NCI-H1694 (cell line): ENCODE measurements at places on chromosomes 1 and 21.

- no peak for DNase-seq
Measured at GRCh38 chr1:234836045-234836681, 226.2 kb upstream of the IRF2BP2 start.

DNA sequence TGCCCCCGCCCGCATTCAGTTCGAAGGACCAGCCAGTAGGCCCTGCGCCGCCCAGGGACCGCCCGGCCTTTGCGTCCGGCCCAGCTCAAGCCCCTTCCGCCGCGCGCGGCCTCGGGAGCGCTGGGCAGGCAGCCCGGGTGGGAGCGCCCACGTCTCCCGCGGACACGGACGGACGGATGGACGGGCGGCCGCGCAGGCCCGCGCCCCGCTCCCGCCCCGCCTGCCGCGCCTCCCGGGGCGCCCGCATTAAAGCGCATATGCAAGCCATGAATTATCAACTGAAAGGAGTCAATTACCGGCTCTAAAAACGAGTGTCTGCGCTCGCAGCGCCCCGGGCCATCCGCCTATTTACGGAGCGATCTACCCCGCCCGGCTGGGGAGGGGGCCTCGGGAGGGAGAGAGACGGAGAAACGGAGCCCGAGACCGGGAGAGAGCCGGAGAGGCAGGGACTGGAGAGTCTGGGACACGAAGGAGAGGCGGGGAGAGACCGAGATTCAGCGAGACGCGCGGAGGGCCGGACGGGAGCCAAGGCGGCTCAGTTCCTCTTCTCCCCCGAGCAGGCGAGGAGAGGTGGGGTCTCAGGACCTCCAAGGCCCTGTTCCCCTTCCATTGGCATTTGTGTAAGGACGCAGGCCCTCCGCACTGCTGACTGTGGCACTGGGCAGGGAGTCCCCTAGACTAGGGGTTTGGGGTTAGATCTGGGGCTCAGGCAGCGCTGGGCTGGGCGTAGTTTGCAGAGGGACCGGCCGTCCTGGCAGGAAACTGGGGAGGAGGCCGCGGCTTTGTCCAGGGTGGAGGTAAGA lies 41.3 kb upstream of the DMBX1 start:
- no peak for DNase-seq

- no peak for DNase-seq
Measured at GRCh38 chr1:26324550-26324949, 6.8 kb downstream of the CD52 start.

GRCh38 chr1:241641773-241642592 lies 1.8 kb upstream of the CHML start:
- no peak for DNase-seq

DNA sequence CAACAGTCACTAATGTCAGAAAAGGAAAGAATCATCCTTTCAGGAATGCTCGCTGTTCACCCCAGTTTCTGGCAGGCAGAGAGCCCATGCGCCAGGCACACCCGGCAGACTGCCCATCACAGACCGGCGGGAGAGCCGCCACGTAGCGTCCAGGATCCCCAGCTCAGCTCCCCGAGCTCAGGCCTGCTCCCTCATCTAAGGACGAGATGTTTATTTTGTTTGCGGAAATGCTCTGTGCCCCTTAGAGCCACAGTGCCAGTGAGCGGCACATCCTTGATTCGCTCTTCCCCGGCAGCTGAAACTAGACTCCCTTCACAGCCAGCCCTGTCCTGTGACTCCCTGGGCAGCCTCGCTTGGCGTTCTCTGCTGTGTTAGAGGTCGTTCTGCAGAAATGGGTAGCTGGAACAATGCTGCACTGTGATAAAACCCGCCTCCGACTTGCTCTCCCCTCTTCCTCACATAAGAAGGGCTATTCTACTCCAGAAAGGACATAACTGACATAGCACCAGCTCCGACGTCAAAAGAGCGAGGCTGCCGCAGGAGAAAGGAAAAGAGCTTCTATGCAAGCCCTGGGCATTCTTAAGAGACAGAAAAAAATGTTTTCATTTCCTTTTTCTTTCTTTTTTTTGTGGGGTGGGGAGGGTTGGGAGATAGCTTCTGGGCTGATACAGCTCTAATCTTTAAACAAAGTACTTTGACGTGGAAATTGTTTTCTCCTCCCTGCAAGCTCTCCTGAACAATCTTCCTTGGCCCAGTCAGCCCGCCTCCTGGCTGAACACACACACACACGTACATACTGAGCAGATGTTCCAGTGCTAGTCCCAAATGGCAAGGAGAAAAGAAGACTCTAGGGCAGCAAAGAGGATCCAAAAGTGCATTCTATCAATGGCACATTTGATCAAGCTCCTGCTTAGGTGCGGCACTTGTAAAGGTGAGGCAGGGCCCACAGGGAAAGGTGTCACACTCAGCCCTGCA lies 37.2 kb downstream of the MRAP start:
- peak; percentile 61 for DNase-seq

GRCh38 chr1:77538956-77539518 lies 143.4 kb downstream of the ZZZ3 start:
- DNase-seq: peak; percentile 46

DNA sequence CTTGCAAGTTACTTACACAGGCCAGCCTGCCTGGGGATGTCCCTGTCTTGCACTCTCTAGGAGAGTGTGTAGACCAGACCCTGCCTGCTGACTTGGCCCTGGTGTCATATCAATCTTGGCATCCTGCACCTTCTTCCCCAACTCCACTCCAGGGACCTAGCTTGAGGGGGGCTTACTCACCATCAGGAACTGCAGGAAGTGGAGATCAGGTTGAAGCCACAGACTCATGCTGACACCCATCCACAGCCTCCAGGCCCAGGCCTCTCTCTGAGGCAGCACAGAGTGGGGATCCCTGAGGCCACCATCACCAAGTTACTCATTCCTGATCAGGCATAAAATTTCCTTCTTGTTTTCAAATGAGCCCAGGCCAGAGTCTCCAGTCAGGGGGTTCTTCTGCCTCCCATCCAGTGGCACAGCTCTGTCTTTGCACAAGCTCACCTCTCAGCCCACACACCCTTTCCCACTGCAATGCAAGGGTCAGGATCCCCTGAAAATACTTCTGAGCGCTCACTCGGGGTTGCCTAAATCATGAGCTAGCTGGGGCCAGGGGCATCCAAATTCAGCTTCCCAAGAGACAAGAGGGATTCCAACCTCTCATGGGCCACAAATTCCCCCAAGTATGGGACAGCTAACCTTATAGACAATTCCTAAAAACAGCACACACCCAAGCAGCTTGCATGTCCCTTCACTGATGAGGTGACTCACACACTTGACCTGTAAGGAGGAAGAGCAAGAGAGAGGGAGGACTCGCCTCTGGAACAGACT lies 33.5 kb downstream of the CSMD2 start:
- DNase-seq: no peak

GRCh38 chr1:200228486-200228885 lies 181.3 kb downstream of the ZNF281 start:
- no peak for DNase-seq

- no peak for DNase-seq
Measured at GRCh38 chr1:215517441-215517891, 49.6 kb upstream of the KCTD3 start.

DNA sequence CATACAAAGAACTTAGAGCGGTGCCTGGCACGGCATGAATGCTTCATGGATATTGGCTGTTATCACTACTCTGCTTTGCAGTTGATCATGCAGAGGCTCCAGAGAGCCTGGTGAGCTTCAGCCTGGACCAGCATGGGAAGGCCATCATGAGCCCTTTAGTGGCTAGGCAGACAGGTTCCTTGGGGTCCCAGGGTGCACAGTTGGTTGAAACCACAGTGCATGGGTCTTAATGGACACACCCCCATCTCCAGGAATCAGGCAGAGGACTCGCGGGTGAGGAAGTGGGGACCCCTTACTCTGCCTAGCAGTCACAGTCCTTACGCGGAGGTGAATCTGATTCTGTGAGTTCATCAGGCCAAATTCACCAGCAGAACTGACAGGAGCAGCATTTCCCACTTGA lies 1.1 kb downstream of the GJB5 start:
- DNase-seq: no peak

DNA sequence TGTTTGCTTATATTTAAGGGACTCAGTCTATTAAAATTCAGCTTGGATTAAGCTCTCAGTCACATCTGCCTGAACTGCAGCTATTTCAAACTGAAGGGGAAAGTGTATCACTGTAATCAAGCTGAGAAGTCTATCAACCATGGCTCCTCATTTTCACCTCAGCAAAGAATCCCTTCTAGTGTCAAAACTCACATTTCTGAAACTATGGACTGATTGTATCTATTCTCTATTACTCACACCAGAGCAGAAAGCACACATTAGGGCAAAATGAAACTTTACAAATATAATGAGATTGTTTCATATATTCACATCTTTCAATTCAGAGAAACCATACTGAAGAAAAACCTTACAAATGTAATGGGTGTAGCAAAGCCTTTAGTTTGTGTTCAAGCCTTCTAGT lies 14.6 kb upstream of the C1orf146 start:
- DNase-seq: no peak

DNA sequence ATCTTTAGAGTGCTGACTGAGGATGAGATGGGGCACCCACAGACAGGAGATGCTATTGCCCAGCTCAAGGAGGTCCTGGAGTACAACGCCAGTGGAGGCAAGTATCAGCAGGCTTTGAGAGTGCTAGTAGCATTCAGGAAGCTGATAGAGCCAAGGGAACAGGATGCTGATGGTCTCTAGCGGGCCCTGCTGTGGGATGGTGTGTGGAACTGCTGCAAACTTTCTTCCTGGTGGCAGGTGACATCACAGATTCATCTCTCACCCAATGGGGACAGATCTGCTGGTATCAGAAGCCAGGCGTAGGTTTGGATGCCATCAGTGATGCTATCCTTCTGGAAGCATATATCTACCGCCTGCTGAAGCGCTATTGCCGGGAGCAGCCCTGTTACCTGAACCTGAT lies 609.8 kb upstream of the NCAM2 start:
- no peak for DNase-seq

DNA sequence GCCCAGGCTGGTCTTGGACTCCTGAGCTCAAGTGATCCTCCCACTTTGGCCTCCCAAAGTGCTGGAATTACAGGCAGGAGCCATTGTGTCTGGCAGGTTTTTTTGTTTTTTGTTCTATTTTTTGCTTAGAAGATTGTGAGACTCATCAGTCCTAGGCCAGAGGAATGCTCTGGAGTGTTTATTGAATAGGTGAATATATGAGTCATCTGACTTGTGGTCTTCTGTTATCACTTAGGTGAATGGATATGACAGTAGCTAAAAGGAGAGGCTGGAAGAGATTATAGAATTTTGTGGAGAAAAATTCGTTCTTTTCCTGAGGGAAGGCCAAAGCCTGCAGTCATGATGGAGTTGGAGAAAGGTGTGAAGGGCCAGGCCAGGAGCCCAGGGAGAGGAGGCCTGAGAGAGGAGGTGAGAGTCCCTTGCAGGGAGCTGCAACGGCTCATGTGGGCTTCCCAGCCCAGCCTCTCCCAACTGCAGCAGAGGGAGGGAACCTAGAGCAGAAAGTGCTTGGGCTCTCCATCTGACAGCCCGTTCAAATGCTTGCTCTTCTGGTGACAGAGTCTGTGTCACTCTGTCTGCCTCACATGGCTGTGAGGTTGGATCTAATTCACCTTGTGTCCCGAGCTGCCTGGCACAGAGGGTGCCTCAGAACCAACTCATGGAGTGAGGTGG lies 31.6 kb upstream of the ACOT11 start:
- no peak for DNase-seq

GRCh38 chr1:83776913-83777757 lies 221.8 kb downstream of the TTLL7 start:
- DNase-seq: no peak

- no peak for DNase-seq
Measured at GRCh38 chr1:232459087-232459486, 170.8 kb downstream of the SIPA1L2 start.

DNA sequence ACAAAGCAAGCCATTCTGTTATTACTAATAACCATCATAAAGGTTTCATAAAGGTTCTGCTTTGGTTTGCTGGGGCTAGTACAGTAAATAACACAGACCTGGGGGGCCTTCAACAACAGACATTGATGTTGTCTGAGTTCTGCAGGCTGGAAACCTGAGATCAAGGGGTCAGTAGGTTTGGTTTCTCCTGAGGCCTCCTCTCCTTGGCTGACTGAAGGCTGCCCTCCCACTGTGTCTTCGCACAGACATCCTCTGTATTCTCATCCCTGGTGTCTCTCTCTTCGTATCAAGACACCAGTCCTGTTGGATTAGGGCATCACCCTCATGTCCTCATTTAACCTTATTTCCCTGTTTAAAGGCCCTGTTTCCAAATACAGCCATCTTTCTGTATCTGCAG lies 37.3 kb downstream of the HUNK start:
- no peak for DNase-seq

DNA sequence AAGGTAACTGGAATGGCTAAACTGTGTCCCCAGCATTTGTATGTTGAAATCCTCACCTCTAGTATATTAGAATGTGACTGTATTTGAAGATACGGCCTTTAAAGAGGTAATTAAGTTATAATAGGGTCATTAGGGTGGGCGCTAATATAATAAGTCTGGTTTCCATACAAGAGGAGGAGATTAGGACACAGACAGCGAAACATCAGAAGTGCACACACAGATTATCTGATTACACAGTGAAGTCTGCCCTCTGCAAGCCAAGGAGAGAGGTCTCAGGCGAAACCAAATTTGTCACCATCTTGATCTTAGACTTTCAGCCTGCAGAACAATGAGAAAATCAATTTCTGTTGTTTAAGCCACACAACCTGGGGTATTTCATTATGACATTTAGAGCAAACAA lies 2233.1 kb downstream of the MRPL39 start:
- DNase-seq: no peak

GRCh38 chr1:158248118-158248517 lies 6.1 kb upstream of the CD1A start:
- DNase-seq: no peak

- no peak for DNase-seq
Measured at GRCh38 chr1:207820568-207821463, 69.0 kb downstream of the CD46 start.

- no peak for DNase-seq
Measured at GRCh38 chr1:17558541-17558940, 19.0 kb downstream of the ARHGEF10L start.

GRCh38 chr1:117824616-117825015 lies 104.8 kb downstream of the GDAP2 start:
- DNase-seq: no peak
